AG10803 (cell line): ENCODE measurements at places on chromosomes 7 and 10.
A peak's percentile ranks its signal among the peaks of the same experiment; 100 is the strongest.

DNA sequence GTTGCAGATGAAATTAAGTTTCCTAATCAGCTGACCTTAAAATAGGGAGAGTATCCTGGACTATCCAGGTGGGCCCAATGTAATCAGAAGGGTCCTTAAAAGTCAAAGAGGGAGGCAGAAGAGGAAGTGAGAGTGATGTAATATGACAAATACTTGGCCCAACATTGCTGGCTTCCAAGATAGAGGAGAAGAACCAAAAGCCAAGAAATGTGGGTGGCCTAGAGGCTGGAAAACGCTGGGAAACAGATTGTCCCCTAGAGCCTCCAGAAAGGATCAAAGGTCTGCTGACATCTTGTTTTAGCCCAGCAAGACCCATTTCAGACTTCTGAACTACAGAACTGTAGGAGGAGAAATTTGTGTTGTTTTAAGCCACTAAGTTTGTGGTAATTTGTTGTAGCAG, 79.7 kb upstream of the NOBOX start:
- no peak for DNase-seq

DNA sequence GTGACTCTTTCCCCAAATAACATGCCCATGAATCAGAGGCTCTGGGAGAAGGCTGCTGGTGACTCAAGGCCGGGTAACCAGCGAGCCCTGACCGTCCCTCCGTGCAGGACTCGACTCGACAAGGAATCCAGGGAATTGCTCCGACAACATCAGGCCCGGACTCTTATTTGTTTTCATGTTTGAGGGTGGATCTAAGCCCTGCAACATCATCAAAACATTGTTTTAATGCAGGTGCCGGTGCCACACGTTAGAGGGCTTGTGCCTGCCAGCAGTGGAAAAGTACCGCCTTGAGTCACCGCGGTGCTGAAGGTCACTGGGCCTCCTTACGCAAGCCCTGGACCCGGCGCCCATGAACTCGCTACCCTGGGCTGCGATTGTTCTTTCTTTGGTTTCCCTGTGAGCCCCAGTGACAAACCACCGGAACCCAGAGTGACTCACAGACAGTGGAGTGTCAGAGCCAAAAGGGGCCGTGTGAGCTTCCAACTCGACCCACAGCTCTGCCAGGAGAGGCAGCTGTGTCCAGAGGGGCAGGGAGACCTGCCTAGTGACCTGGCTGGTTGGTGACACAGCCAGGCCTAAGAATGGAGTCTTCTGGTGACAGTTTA, 139.4 kb upstream of the SHH start:
- DNase-seq: no peak

DNA sequence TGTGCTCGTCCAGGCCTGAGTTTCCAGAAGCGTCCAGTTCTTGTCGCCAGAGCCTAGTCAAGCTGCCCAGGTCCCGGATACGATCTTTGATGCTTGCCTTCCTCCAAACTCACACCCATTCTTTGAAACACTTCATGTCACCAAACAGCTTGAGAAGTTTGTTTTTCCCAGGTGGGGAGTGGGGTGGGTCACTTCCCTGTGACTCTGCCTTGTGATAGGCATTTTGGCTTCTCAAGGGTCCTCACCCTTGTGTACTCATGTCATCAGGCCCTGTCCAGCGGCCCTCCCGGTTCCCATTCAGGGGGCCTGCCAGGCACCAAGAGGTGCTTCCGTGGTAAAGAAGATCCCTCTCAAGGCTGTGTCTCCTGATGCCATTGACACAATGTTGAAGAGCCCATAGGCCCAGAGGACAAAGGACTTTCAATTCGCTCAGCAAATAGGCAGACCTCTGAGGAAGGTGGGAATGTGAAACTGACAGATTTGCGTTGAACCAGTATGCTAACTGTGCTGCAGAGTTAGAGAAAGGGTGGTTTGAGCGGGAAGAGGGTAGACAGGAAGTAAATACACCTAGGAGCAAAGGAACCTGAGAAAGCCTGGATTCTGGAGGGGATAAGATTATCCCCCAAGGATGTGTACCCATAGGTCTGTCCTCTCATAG, 24.7 kb upstream of the SFTPA1 start:
- no peak for DNase-seq

GRCh38 chr10:86937502-86938154, 19.8 kb downstream of the MMRN2 start:
- DNase-seq: no peak

DNA sequence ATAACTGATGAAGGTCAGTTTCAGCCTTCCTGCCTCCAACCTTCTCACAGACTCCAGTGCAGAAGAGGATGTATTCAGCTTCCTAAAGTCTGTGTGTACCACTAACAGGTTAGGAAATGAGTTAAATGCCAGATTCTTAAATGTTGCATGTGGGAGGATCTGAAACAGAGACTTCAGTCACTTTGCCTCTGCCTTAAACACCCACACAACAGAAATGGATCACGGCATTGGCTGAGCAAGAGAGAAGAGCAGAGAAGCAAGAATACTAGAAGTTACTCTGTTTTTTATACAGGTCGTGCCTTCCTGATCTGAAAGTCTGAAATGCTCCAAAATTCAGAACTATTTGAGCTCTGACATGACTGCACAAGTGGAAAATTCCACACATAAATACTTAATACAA, 98.9 kb upstream of the ARHGAP21 start:
- DNase-seq: no peak

DNA sequence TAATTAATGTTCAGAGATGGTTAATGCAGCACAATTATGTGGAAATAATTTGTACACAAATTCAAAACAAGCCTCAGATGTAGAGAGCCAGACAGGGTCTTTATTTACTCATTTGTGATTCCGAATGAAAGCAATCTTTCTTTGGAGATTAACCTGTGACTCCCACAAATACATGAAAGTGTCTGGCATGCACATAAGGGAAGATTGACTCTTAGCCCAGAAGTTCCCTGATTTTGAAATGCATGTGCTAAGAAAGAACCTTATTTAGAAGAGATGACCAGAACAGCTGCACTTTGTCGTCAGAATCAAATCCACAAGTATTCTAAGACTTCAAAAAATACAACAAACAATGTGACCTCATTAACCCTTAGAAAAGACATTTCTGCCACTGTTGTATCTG, 45.1 kb downstream of the RNLS start:
- peak; percentile 94 for DNase-seq
